Anterior cingulate cortex (tissue), 58 donors: ENCODE measurements at places on chromosomes 2 and 18.

GRCh38 chr18:61764381-61764780 lies 128.4 kb downstream of the RNF152 start:
- no peak for DNase-seq

DNA sequence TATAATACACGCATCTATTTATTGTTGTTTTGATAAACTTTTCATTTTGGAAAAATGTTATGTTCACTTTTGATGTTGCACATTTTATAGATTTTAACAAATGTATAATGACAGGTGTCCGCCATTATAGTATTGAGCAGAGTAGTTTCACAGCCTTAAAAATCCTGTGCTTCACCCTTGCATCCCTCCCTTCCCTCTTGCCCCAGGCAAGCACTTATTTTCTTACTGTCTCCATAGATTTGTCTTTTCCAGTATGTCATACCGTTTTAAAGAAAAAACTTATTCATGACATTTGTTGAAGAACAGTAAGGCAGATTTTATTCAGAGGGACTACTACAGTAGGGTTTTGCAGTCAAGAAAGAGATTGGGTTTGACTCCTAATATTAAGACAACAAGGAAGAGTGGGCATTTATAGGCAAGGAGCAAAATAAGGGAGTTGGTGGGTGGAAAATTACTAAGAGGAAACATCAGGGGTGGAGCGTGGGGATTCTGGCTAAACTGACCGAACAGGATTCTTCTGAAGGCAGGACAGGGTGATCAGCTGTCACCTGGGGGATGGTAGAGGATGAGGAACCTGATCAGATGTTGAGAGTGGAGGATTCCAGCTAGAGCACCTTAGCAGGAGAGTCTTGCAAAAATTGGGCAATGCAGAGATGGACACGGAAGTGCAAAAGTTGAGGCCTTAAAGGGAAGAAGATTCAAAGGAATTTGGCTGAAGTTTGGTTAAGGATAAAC lies 108.8 kb downstream of the NCK2 start:
- no peak for DNase-seq

DNA sequence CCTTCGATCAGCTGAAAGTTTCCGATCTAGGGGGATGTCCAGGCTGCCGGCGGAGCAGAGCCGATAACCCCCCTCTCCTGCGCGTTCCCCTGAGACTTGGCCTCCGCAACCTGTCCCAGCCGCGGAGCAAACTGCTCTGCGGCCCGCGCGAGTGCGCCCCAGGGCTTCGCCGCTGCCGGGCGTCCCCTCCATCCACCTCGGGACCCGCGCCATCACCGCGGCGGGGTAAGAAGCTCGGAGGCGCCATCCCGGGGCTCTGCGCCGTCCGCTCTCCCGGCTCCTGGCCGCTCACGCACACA lies 990 bp upstream of the GDF7 start:
- DNase-seq = no peak

DNA sequence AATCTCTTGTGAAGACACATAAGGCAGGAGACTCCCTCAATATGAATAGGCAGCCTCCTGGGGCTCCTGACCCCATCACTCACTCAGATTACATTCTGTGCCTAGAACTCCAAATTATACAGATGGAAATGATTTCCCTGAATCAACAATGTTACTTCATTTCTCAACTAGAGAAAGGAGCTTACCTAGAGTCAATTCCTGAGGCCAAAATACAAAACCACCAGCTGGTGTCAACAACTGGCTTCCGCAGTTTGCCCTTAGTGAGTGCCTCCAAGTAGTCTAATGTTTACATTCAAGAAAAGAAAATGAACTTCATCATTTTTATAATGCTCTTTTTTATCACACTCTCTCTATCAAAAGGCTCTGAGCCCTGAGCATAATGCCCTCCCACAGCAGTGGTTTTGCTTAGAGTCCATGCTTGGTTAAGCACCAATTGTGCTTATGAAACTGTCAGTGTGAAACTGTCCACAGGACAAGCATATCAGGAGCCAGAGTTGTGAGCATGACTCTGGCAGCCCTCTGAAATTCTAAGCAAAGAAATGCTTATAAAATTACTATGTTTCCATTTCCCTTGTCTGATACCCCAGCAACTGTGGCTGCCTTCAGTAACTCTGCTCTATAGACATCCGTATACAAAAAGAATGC lies 305.7 kb upstream of the PKDCC start:
- no peak for DNase-seq

- DNase-seq = no peak
Observed at GRCh38 chr2:64179582-64180321, 35.5 kb upstream of the PELI1 start.

DNA sequence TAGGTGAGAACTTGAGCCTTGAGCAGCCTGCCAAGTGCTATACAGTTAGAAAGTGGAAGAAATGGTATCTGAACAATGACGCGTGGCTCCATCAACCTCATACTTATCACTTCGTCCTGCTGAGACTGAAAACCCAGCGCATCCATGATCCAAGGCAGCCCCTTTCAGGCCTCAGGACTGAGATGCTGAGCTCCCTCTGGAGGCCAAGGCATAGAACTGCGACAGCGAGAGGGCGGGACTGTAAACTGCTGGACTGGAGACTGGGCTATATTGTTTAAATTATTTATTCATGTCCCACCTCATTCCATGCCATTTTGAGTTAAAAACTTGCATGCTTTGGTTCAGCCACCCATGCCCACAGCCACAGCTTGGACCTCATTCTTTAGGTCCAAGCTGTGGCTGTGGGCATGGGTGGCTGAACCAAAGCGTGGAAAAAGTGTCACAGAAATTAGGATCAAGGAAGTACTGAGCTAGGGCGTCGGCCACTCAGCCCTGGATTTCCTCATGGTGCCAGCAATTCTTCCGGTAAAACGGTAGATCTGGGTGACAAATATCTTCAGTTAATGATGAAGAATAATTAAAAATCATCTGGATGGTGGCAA lies 195.5 kb downstream of the L3MBTL4 start:
- DNase-seq = no peak

DNA sequence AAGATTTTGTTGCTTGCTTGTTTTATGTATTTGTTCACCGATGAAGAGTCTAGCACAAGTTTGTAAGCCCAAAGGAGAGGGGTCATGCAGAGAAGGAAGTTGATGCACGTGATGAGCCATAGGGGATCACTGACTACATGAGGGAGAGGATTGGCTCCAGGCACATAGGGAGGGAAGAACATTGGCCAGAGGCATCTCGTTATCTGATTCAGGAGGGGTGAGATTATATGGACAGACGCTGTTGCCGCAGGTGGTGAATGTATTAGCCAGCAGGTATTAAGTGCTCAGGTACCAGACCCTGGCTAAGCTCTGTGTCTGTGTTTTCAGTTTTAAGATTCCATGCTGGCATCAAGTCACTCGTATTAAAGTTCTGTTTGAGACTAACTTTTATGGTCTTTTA lies 91.8 kb upstream of the CHST9 start:
- DNase-seq = no peak

- DNase-seq = no peak
Observed at GRCh38 chr18:12659904-12660605, 2.1 kb upstream of the SPIRE1 start.

GRCh38 chr18:54415086-54415485 lies 57.4 kb downstream of the C18orf54 start:
- no peak for DNase-seq
